Stimulated activated naive CD4-positive, alpha-beta T cell (primary cell): ENCODE measurements at places on chromosomes 1 and 21.
A peak's percentile ranks its signal among the peaks of the same experiment; 100 is the strongest.

- no peak for DNase-seq
These were observed 17.8 kb downstream of the GNG12 start for GRCh38 chr1:67815303-67816094.

DNA sequence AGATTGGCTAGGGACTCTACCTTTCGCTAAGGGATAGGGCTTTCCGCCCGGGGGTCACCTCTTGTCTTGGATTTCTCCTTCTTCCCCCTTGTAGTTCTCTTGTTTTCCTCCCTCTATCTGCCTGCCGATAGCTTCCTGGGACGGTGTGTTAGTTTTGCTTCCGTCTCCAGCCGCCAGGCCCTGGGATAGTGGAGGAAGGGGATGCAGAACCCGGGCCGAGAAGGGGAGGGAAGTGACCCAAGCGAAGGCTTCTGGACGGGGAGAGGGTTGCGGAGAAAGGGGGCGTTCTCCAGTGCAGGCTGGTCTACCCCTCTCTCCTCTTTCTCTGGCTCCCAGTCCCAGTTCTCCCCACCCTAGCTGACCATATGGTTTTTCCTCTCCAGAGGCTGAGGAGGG, 871 bp downstream of the TUFT1 start:
- DNase-seq = no peak

DNA sequence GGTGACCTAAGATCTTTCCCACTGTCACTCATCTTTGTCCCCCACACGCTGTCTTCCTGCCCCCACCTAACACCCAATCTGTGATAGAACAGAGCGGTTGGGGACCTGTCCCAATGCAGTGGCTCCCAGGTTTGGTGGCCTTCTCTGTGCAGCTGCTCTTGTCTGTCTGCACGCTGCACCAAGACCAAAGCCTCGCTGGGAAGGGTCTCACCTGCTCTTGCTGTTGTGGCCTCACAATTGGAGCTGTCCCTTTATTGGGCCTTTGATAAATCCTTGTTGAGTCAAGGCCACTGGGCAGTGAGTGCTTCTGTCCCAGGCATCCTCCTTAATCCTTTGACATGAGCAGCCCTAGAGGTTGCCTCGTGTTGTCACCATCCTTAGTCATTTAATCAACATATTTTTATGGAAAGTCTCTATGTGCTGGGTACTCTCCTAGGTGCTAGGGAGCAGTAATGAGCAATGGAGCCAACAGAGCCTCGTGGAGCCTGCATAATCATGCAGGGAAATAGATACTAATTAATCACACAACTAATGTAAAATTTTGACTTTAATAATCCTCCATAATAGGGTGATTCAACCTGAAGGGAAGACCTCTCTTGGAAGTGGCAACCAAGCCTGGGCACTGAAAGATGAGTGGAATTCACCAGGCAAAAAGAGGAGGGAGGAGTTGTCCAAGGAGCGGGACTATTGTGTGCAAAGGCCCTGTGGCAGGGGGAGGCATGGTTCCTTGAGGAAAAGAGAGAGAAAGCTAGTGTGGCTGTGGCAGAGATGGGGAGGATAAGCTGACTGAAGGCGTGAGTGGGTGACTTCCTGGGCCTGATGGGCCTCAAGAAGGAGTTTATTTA, 57.6 kb downstream of the MAN1C1 start:
- DNase-seq = no peak

DNA sequence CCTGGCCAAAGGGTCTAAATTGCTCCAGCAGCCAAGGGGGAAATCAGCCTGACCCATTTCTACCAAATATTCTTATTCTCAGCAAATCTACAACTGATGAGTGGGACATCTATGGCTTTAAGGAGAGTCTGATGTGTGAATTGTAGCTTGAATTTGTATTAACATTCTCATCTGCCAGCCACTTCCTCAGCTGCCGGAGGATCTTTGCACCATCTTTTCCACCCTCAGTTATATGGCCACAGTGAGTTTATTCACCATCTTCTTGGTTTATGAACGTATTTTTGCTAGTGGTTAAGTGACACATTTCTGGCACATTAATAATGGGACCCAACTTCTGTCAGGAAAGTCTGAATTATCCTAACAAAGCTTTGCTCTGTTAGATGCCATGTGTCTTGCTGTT, 69.6 kb downstream of the COLGALT2 start:
- DNase-seq = no peak

GRCh38 chr1:21773585-21773984, 9.4 kb downstream of the USP48 start:
- DNase-seq = no peak

DNA sequence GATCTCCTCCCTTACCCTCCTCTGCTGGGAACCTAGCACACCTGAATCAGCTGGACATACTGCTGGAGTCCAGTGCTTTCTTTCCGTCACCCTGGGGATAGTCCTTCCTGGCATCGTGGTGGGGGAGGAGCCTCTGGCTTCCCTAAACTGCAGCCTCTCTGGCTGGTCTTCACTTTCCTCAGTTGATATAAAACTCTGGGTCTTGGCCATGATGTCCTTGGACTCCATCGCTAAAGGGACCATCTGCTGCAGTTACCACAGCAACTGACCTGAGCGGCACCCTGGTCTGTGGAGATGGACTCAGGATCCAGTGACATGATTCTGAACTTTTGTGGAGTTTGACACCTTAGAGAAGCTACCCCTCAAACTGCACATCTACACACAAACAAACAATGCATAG, 22.8 kb downstream of the PARS2 start:
- DNase-seq = no peak

- DNase-seq = no peak
These were observed 120.1 kb downstream of the USP25 start for GRCh38 chr21:15849927-15850326.

GRCh38 chr1:119565131-119565772, 58.2 kb downstream of the HSD3B1 start:
- no peak for DNase-seq

GRCh38 chr21:39625211-39625895, 12.6 kb downstream of the B3GALT5 start:
- no peak for DNase-seq

DNA sequence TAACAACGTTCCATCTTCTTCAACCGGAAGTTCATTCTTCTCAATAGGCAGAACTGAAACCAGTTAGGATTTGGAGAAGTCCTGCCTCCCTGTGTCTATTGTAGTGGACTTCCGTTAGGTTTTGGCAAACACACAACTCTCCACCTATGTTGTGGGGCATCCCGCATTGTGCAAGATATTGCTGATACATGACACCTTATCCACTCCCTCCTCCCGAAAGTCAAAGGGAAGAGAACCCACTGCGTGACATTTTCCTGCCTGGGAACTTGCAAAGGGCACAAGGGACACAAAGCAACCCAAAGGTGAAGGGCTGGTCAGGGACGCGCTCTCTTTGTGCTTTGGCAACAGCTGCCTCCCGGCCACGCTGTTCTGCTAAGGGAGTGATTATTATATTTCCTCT, 164.8 kb downstream of the TPR start:
- no peak for DNase-seq

GRCh38 chr1:233086961-233087881, 136.8 kb downstream of the NTPCR start:
- no peak for DNase-seq

GRCh38 chr1:196387766-196388165, 220.5 kb downstream of the KCNT2 start:
- no peak for DNase-seq

GRCh38 chr1:26290122-26290881, 10.4 kb downstream of the SH3BGRL3 start:
- peak; percentile 20 for DNase-seq

- no peak for DNase-seq
These were observed 12.9 kb downstream of the DESI2 start for GRCh38 chr1:244665771-244666217.

DNA sequence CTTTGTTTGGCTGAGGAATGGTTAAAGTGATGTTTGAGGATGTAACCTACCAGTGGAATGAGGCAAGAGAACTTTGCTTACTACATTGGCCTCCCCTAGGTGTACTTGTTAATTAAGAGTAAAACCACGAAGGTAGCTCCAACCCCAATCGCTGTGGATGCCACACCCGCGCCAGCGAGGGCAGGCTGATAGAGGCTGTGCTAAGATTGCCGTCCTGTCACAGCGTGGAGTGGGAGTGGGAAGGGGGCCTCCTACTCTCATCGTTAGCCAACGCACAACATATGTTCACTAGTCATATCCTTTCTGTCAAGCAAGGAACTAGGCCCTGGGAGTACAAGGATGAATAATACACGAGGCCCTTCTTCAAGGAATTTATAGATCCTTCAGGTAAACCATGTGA, 99.6 kb downstream of the RUNX1 start:
- no peak for DNase-seq

DNA sequence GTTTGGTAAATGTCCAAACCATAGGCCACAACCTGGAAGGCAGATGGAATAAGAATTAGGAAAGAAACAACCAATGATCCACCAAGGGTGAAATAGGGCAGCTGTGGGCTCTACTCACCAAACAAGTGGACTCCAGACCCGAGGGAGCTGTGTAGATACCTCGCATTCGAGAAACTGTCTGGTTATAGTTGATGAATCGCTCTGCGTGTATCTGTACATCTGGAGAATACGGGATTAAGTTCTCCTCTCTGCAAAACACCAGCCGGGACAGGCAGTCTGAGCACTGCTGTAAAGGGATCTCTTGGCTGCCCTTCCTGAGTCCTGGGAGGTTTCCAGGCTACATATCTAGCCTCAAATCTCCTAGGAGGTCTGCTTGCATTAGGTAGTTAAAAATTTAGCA, 9.4 kb upstream of the UBR4 start:
- no peak for DNase-seq

DNA sequence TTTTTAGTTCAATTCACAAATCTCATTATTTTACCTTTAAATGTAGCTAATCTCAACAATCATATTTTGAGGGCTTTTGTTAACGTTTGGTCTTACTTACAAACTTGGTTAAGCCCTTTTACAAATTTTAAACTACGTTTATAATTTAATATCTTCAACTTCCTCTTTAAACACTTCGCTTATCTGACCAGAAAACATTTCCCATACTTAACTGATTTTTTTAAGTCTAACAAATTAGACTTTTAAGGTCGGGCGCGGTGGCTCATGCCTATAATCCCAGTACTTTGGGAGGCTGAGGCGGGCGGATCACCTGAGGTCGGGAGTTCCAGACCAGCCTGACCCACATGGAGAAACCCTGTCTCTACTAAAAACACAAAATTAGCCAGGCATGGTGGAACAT, 300.9 kb downstream of the LMX1A start:
- DNase-seq = no peak

DNA sequence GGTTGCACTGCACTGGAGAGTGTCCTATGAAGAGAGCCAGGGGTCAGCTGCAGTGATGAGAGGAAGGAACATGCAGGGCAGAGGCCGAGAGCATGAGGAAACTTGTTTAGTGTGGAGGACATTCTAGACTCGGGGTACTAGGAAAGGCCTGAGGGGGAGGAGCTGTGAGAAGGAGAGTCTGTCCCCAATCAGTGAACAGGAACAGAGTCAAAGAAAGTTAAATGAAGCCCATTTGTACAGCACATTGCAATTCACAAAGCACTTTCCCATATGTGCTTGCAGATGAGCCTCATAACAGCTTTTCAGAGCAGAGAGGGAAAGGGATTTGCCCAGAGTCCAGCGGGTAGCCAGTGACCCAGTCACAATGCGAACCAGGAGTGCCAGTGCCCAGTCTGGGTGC, 83.4 kb downstream of the NAV1 start:
- no peak for DNase-seq

- peak; percentile 56 for DNase-seq
These were observed 859 bp downstream of the IFFO2 start for GRCh38 chr1:18955441-18956192.

DNA sequence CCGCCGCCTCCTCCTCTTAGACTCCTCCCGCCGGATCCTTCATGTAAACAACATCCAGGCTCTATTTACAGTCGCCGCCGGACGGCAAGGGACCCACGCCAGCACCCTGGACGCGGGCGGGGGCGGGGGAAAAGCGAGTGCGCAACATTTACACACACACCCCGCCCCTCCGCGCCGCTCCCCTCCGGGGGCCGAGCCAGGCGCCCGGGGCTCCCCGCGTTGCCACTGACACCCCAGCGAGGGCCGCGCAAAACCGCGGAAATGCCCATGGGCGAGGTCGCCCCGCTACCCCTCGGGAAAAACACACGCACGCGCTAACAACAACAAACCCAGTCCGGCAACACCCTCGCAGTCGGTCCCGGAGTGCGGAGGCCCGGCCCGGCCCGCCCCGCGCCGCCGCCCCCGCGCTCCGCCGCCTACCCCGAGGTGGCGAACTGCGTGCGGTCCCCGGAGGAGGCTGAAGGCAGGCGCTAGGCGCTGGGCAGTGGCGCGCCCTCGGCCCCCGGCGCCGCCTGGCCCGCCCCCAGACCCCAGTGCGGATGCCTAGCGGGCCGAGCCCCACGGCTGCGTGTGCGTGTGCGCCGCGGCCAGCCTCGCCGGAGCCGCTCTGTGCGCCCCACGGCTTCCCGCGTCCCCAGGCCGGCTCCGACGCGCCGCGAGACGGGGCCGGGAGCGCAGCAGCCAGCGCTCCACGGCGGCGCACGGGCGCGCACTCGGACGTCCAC, 81.1 kb upstream of the AK4 start:
- DNase-seq = peak; percentile 83

GRCh38 chr1:44932151-44932550, 54.2 kb downstream of the EIF2B3 start:
- DNase-seq = no peak

DNA sequence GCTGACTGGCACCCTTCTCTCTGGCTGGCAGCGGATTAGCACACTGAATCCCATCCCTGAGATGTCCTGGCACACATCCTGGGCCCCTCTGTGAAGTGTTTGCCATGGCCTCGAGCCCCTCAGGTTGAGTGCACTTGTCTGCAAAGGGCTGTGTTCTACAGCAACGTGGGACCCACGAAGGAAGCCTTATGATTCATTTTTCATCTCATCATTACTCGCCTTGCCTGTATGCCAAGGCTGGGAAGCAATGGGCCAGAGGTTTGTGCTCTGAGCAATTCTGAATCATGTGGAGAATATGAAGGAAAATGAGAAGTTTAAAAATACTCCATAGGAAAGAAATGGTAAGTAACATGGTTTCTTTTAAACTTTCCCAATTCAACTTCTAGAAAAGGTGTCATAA, 124.8 kb upstream of the LMO4 start:
- no peak for DNase-seq

DNA sequence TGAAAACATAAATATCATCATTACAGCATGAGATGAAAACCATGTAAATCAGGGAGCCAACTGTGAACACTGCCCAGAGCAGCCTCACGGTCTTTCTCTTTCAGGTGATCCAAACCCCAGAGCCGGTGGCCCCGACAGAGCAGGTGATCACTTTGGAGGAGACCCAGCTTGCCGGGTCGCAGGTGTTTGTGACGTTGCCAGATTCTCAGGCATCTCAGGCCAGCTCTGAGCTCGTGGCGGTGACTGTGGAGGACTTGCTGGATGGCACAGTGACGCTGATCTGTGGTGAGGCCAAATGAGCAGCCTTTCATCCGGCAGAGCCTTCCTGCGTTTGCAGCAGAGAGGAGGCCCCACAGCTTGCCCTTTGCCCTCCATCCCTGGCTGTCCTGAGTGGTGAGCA, 37.2 kb upstream of the EPHA8 start:
- DNase-seq = no peak

- no peak for DNase-seq
These were observed 59.0 kb downstream of the SLC35A3 start for GRCh38 chr1:100028765-100029164.

- no peak for DNase-seq
These were observed 406 bp downstream of the HTR1D start for GRCh38 chr1:23216771-23217420.

- no peak for DNase-seq
These were observed 142.6 kb upstream of the PALMD start for GRCh38 chr1:99503276-99503747.

- DNase-seq = no peak
These were observed 270.8 kb downstream of the COL11A1 start for GRCh38 chr1:102837551-102837950.

GRCh38 chr1:24351918-24352627, 32.9 kb downstream of the GRHL3 start:
- DNase-seq = no peak

- no peak for DNase-seq
These were observed 140.9 kb downstream of the TGFBR3 start for GRCh38 chr1:91744953-91745639.
